ENCODE measurements at places on chromosomes 5 and 9.

DNA sequence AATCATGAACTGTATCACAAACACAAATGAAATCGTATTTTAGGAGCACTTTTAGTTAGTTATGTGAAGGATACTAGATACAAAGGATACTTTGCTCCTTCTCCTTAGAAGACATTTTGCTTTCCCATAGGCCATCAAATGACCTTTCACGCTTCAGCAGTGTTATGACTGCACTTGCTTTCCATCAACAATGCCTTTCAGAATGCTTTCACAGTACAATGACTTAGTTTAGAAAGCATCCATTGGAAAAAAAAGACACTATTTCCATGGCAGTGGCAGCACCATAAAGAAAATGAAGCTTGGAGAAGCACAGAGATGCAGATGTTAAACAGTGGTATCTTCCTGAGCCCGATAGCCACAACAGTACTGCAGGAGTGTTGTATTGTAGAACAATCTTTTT is 203.9 kb downstream of the PCSK1 start:
- no peak for DNase-seq

DNA sequence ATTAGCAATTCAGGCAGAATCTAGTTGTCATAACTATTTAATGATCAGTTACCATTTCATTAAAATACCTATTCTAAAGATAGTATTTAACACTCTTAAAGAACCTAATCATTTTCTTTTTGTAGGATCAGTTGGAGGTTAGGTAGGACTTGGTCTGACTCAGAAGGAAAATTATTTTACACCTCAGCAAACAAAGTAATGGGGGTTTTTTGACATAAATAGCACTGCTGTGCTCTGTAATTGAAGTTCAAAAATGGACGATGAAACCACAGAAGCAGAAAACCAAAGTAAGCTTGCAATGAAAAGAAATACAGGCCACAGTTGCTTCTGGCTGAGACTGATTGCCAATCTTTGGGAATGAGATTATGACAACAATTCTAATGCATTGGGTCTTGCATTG is 187.0 kb upstream of the TRPM3 start:
- no peak for DNase-seq

- no peak for DNase-seq
Observed at GRCh38 chr5:33549982-33550567, 109.3 kb downstream of the TARS1 start.

DNA sequence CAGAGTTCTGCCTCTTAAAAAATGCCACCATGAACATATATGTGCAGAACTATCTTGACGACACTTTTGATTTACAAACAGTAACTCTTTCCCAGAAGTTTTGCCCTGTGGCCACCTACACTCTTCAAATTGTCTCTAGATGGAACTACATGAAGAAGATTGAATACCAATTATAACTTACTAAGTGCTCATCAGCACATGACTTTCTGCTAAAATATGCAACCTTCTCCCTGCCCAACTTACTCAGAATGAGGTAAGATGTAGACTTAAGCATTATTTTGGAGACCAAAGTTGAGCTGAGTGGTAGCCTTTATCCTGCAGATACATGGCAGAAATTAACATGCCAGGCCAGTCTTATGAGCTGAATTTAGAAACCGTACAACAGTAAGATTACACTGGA is 105.4 kb downstream of the SEMA5A start:
- no peak for DNase-seq

DNA sequence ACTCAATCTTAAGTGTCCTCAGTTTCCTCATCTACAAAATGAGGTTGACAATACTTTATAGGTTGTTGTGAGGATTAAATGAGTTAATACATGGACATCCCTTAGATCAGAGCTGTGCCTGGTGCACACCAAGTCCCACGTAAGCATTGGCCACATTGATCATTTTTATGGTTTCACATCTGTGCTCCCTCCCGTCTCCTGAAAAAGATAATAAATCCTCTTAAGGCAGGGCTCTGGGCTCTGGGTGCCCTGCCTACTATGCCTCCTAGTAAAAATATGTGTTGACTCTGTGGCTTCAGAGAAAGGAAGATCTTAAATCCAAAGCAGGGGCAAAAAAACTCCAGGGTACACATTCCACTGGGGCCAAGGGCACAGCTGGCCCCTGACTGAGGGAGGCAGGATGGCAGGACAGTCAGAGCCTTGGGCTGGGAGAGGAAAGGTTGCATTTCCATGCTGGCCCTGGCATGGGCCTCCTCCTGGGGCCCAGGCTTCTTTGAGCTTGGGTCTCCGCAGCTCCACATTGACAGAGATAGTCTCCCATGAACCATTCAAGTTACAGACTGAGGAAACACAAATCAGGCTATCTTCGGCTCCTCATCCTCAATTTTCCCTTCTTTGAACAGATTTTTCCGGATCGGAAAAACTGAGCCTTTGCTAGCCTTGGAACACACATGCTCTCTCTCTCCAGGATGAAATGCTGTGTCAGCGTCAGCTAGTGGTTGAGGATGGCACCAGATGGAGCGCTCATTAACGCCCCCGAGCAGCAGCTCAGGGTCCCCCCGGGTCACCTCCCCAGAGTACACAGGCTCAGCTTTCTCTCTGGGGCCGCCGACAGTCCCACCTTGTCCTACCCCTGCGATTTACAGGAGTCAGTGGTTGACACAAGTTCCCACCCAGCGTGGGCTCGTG is 22.4 kb upstream of the KIF12 start:
- DNase-seq = no peak

- no peak for DNase-seq
Observed at GRCh38 chr5:153883854-153884611, 154.7 kb downstream of the FAM114A2 start.

GRCh38 chr5:4387290-4387689 is 752.8 kb upstream of the ADAMTS16 start:
- no peak for DNase-seq

DNA sequence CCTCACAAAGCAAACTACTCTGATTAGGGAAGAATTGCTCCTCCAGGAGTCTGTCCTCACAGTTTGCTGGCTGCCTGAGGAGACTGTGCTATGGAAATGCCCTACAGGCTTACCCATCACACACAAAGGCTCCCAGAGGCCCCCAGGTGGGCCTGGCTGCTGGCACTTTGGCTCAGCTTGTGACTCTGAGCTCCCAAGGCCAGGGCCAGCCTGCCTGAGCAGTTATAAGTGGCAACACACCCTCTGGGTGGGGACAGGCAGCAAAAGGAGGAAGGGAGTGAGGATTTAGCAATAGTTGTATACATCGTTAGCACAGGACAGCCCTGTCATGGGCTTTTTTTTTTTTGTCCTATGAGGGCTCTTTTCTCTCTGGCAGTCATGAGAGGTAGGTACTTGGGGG is 103.5 kb downstream of the DAPK1 start:
- no peak for DNase-seq

DNA sequence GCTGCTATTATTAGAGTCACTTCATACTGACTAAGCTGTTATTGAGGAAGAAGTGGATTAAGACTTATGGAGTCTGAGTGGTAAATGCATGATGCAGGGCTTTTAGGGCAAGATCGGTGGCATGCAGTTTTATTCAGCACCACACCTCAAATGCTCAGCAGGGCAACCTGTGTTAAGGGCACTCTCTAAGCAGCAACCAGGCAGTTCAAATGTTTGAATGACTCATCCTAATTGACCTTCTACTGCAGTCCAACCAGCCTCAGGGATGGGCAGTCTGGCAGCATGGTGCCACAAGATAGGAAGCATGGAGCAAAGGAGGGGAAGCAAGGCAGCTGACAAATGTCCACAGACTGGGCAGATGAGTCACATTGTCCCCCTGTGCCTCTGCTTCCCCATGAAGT is 80.2 kb upstream of the MIER3 start:
- DNase-seq = no peak

DNA sequence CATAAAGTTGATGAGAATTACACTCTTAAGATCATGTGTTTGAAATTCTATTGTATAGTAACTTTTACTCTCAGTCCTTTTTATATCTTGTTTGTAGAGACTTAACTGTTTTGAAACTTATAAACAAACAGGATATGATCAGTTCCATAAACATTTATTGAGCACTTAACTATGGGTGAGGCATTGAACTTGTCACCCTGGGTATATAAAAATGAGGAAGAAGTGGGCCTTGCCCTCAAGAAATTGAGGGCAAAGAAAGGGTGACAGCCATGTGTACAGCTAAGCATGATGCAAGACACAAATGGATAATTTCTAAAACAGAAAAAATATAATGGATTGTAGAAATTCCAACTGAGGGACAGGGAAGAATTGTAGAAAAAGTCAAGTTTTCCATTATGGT is 15.7 kb downstream of the UNC13B start:
- no peak for DNase-seq

DNA sequence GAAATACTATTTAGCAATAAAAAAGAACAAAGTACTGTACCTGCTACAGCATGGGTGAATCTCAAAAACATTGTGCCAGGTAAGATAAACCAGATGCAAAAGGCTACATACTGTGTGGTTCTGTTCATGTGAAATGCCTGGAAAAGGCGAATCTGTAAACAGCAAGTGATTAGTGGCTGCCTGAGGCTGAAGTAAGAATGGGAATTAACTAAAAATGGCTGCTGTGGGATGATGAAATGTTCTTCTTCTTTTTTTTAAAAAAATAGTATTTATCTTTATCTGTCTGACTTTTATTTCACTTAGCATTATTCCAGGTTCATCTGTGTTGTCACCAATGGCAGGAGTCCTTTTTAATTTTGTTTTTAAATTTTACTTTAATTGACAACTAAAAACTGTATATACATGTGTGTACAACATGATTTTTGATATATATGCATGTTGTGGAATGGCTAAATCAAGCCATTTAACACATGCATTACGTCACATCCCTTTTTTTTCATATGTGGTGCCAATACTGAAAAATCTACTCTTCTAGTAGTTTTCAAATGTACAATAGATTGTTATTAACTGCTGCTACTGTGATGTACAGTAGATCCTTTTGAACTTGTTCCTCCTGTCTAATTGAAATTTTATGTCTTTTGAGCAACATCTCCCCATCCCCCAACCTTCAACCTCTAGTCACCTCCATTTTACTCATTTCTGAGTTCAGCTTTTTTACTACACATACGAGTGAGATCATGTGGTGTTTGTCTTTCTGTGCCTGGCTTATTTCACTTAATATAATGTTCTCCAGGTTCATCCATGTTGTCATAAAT is 62.9 kb upstream of the TNFAIP8 start:
- no peak for DNase-seq

DNA sequence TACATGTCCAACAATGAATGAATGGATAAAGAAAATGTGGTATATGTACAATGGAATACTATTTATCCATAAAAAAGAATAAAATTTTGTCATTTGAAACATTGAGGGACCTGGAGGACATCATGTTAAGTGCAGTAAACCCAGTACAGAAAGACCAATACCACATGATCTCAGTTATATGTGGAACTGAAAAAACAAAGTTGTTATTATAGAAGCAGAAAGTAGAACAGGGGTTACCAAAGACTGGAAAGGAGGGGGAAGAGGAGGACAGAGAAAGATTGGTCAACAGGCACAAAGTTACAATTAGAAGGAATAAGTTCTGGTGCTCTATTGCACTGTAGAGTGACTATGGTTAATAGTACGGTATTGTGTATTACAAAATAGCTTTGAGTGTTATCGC is 233.8 kb downstream of the SEMA6A start:
- DNase-seq = no peak

GRCh38 chr9:78242041-78242440 is 6.2 kb downstream of the CEP78 start:
- DNase-seq = no peak

GRCh38 chr5:152349683-152350526 is 55.2 kb downstream of the NMUR2 start:
- DNase-seq = no peak

DNA sequence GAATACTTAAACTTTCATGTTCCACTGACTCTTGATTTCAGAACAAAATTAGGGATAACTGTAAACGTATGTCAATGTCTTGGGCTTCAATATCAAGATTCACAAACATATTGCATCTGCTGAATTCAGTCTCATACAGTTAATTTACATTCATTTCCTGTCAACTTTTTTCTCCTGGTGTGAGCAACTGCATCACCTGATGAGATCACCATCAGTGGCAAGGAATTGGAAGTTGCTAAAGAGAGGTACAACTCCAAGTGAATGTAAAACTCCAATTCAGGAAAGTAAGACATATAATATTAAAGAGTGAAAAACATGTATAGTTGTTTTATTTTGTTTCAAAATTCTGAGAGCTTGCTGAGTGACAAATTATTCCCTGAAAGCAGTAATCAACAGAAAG is 1336.2 kb upstream of the C9orf72 start:
- DNase-seq = no peak

- no peak for DNase-seq
Observed at GRCh38 chr5:143554187-143554717, 150.8 kb upstream of the NR3C1 start.

DNA sequence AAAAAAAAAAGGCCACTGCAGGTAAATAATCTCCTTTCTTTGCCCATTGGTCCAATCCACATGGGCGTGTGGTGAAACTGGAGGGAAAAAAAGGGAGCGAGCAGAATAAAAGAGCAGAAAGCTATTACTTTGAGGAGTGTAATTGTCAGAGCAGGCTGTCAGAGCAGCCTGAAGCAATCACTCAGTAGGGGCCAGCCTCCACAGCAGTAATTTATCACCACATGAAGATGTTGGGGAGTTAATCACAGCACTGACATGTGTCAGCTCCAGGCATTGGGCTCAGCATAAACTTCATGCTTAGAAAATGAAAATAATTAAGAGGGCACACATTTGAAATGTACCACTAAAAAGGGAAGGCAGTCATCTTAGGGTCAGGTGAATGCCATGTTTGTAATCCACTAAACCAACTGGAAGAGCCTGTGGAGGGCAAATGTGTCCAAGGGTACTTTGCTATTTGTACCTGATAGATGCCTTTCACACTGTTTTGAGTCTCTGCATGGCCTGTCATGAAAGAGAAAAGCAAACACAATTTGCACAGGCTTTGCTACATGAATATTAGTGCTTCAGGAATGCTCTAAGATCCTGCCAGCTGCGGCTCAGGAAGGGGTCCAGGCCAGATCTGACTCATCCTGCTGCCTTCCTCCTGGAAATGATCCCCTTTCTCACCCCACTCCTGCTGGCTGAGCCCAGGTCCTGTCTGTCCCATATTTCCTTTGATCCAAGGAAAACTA is 2.9 kb upstream of the PTGER4 start:
- no peak for DNase-seq

DNA sequence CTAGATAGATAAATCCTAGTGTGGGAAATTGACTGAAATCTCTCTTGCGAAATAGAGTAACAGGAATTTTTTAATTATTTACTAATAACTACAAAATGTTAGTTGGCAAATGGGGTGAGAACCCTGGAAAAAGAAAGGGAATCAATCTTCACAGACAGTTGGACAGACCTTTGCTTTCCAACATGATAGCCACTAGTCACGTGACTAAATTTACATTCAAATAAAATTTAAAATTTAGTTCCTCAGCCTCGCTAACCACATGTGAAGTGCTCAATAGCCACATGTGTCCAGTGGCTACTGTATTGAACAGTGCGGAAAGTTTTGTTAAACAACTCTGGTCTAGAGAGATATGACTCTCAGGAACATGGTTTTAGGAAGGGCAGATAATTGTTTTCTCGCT is 289.9 kb upstream of the RASA1 start:
- no peak for DNase-seq

- no peak for DNase-seq
Observed at GRCh38 chr5:112696786-112697185, 40.9 kb upstream of the APC start.
